Right ventricle myocardium superior (tissue), 1 donor: ENCODE measurements at places on chromosomes 2 and 18.
A peak's percentile ranks its signal among the peaks of the same experiment; 100 is the strongest.

GRCh38 chr2:166773308-166773949 is 114.9 kb upstream of the XIRP2 start:
- no peak for DNase-seq

GRCh38 chr2:177708660-177709444 is 316.3 kb downstream of the AGPS start:
- DNase-seq: no peak

GRCh38 chr2:62727876-62728566 is 22.5 kb downstream of the EHBP1 start:
- no peak for DNase-seq

- DNase-seq: peak; percentile 46
These were observed 10.0 kb downstream of the RNF144A start for GRCh38 chr2:6927186-6927585.

DNA sequence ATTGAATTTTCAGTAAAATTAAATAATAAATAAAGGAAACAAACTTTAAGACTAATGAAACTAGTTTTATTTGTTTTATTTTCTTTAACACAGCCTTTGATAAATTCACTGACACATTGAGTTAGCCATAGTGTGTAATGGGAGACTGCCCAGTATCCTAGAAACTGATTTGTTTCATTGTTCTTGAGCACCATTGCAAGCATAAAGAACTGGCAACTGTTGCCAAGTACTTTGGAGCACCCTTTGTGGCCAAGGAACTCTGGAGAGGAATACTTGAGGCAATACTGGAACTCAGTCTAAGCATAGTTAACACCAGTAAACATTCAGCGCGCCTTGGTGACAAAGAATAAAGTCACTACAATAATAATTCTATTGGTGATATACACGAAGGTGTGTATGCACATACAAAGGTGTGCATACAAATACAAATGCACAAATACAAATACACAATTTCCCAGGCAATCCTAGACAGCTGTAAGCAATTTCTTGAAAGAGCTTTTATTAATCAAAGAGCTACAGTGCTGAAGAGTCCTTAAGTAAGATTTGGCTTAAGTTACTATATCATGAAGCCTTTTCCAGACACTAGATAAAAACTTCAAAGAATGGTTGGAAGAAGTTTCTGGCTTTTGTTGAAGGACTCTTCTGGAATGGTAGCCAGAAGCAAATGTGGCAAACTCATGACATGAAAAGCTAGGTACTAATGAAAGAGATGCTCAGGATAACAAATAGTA is 1371.2 kb downstream of the LRP1B start:
- DNase-seq: no peak

GRCh38 chr2:11433822-11434221 is 32.1 kb downstream of the E2F6 start:
- DNase-seq: no peak

DNA sequence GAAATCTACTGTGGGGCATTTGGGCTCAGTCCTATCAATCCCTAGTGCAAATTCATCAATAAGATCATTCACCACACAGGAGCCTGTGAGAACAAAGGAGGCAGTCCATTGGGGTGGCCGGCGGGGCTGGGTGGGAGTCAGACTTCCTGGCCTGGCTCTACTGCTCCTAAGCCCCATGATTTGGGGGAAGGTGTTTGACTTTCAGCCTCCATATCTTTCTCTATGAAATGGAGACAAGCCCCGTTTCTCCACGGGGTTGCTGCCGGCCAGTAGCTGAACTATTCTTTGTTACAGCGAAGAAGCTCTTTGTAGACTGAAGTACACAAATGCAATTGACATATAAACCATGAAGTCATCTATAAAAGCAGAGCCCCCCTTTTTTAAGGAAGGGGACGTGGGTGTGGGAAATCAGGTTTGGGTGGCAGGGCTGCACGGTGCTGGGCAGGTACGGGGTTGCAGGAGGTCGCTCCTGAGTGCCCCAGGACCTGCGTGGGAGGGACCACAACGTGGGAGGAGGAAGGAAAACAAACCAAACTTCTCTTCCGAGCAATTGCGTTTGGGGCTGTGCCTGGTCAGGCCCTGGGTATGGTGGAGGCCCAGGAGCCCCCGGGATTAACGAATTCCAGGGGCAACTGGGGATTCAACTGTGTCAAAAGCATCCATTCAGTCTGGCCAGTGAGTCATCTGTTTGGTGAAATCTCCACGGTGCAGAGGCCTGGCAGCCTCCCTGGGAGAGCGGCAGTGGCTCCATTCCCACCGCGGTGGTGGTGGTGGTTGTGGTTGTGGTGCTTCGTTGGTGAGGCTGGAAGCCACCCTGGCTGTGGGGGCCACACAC is 18.2 kb downstream of the FBLN7 start:
- DNase-seq: no peak

GRCh38 chr2:46380038-46380940 is 83.1 kb downstream of the EPAS1 start:
- DNase-seq: no peak

GRCh38 chr2:206982360-206982955 is 43.1 kb downstream of the CPO start:
- DNase-seq: no peak

DNA sequence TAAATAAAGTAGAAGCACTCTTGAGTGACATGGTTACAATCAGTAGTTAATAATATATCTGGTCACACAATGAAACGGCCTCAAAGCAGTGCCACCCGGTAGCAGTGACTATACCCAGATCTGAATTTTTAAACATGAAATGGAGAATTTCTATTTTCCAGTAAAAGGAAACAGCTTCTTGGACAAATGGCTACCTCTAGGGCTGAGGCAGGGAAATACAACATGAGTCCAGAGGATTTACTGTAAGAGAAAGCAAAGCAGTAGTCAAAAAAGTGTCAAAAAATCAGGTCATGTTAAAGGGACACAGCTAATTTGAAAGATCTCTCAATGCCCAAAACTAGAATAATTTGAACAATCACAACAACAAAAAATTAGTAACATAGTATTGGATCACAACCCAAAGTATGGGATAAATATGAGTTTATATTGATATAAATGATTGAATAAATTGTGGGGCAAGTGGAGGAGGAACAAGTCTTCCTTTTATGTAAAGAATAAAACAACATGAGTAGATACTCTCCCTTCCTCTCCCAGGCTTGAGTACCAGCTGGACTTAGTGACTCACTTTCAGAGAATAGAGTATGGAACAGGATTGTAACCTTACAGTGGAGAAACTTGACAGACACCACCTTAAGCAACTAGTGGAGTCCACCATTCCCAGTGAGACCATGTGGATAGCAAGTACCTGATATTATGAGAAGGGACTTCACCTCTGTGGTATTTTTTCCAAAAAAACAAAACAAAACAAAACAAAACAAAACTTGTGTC is 180.8 kb downstream of the MBD2 start:
- no peak for DNase-seq

- no peak for DNase-seq
These were observed 133.9 kb downstream of the ARHGAP15 start for GRCh38 chr2:143263066-143263625.

GRCh38 chr2:204425821-204426220 is 119.5 kb upstream of the PARD3B start:
- no peak for DNase-seq

- DNase-seq: no peak
These were observed 66.1 kb upstream of the ATP8B1 start for GRCh38 chr18:57869221-57869620.

DNA sequence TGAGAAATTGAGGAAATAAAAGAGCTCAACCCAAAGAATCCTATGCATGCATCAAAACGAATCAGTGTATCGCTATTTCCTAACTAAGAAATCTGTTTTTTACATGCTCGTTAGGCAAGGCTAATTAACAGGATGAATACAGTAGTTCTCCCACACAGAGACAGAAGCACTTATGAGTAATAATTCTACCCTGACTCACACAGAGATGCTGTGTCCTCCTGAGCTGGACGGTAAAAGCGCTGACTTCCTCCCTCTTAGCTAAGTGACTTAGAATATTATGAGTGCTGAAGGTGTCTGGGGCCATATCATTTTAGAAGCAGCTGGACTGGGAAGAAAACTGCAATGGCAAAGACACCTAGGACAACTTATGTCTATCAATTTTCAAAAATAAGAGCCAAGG is 18.5 kb downstream of the PLEKHM3 start:
- no peak for DNase-seq

GRCh38 chr2:224904381-224904780 is 137.9 kb downstream of the DOCK10 start:
- DNase-seq: no peak

DNA sequence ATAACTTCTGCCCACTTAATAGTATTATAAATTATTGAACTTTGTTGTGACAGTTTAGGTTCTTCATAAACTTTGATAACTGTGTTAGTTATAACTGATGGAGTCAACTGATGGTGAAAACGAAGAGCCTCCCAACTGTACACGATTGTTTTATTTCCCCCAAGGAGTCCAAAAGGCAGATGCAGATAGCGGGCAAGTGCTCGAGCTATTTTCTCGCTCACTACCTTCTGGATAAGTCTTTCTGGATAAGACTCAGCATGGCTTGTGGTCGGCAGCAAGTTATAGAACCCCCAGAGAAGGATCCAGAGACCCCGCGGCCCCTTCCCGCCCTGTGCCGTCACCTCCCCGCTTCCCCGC is 517 bp downstream of the GCFC2 start:
- no peak for DNase-seq

DNA sequence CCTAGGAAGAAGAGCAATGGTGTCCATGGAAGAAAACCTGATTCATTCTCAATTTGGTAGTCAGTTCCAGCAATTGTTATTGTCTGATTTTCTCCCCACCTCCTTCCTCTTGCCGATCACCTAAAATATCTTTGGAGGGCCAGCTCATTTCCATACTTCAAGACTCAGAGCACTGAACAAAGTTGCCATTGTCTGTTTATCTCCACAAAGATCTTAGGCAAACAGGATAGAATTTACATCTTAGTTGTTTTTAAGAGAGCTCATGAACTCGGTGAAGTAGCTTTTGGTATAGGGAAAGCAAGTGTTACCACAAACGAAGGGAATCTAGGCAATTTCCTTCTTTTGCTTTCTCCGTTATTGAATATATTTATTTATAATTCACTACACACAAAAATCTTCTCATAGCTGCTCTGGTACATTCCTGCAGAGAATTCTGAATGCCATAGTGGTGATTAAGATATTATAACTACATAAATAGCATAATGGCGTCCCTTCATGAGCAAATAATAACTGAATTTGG is 41.5 kb upstream of the CHST9 start:
- DNase-seq: no peak

- no peak for DNase-seq
These were observed 7.3 kb upstream of the ATOH8 start for GRCh38 chr2:85746321-85747004.

GRCh38 chr2:142270990-142271389 is 140.2 kb upstream of the LRP1B start:
- no peak for DNase-seq

DNA sequence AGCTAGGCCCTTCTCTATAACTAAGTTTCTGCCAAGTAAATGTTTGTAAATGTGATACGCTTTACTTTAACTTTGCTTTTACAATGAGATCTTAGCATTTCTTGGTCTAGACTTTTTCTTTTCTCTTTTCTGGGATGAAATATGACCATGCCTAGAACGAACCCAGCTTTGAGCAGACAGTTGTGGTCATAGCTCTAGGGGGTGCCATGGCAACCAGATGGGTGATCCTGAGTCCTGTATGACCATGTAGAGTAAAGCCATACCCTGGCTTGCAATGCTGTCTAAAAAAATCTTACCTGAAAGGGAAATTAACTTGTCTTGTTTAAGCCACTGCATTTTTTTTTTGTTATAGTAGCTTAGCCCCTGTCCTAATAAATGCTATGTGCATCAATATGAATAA is 956.3 kb downstream of the SLC4A3 start:
- no peak for DNase-seq

GRCh38 chr2:33694904-33695303 is 95.8 kb upstream of the FAM98A start:
- no peak for DNase-seq

DNA sequence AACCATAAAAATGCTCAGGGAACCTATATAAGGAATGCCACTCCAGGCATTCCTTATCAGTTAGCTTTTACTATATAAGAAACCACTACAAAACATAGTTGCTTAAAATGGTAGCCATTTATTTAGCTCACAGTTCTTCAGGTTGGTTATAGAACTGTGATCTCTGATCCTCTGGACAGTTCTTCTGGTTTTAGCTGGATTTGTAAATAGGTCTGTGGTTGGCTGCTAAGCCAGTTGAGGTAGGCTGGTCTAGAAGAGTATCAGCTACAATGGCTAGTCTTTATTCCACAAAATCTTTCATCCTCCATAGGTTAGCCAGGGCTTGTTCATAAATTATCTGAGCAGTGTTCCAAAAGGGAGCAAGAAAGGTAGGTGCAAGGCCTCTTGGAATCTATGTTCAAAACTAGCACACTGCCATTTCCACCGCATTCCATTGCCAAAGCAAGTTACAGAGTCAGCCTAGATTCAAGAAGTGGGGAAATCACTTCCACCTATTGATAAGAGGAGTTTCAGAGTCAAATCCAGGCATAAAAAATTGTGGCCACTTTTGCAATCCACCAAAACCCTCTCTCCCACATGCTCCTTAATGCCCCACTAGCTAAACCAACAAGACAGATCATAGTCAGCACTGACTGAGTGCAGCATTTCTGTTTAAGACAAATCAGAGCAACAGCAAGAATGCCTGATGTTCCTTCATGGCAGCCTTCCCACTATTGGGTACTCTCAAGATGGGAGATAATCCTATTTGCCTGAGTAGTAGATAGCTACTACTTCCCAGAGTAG is 146.4 kb downstream of the IRS1 start:
- DNase-seq: no peak

DNA sequence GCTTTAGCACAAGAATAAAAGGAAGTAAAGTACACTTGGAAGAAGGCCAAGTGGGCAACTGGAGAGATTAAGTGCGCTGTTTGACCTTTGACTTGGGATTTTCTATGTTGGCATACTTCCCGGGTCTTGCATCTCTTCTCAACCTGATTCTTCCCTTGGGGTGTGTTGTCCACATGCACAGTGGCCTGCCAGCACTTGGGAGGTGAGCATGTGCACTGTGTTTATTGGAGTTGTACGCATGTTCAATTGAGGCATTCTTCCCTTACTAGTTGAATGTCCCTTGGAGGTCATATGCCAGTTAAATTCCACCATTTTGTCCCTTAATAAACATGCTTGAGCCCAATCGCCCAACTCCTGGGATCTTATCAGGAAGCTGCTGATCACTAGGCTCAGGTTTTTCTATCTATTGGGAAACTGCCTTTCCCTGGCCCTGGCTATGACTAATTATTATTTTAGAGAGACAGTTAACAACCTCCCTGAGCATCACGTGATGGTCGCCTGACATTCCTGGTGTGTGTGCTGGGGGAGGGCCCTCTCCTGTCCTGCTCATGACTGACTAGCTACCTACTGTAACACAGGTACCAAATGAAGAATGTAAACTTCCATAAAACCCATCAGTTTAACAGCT is 62.5 kb upstream of the RAPGEF4 start:
- DNase-seq: no peak

DNA sequence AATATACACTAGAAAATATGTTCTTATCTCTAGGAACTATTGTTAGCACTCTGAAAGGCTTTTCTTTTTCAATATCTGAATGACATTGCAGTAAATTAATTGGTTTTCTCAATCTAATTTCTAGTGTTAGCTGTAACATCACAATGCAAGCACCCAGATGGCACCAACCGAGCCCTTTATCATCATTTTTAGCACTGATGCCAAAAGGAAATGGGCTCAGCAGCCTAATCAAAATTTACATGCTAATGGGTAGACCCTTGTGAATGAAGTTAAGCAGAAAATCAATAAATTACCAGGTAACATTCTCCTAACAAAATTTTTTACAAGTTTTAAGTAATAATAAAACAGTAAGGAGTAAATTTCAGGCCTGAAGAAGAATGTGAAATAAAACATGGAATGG is 53.5 kb upstream of the PGAP1 start:
- DNase-seq: no peak

- no peak for DNase-seq
These were observed 78.3 kb upstream of the ODC1 start for GRCh38 chr2:10526281-10527000.
